Stimulated activated CD8-positive, alpha-beta memory T cell treated with anti-CD3 and anti-CD28 coated beads, Interleukin-15, amount 100 ng/mL, for 4 hours (primary cell): ENCODE measurements at places on chromosomes 5 and 9.

DNA sequence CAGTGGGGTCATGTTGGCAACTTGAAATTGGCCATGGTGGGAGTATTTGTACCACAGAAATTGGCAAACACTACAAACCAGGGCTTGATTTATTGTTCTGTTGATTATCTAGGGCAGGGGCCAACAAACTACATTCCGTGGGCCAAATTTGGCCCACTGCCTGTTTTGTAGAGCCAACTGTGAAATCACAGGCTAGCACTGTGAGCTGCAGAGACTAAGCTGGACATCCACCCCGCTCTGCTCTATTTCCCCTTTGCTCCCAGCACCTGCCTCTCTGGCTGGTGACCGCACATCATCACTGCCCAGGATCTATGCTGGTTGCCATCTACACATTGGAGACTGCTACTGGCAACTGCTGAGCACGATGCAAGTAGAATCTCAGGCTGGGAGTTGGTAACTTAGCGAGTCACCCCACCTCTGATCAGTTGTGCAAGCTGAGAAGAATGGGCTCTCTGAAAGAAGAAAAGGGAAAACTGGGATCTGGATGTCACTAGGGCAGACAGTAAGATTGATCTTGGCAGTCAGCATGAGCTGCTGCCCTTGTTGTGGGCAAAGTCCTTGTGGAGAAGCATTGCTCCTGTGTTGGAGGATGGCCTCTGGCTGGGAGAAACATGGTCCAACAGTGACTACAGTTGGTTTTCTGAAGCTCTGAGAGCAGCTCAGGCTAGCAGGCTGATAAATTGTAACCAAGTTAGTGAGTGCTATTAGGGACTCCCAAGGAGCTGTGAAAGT lies 144.7 kb upstream of the RAD23B start:
- DNase-seq, result no peak

DNA sequence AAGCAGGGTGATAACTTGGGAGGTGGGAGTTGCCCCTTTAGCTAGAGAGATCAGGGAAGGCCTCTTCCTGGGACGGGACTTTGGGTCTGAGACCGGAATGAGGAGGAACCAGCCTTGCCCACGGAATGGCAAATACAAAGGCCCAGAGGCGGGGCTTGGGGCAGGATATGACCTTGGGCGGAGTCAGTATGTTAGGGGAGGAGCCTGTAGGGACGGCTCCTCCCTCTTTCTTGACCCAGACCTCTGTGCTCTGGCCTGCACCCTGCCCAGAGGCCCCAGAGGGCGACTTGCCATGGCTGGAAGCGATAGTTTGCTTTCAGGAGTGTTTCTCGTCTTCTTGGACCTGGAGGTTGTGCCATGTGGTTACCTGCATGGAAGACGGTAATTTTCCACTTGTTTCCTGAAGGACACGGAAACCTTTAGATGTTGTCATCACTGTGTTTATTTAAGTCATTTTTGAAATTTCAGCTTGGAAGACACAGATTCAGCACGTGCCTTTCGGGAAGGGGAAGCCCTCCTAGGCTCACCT lies 85.6 kb downstream of the DAB2IP start:
- no peak for DNase-seq

DNA sequence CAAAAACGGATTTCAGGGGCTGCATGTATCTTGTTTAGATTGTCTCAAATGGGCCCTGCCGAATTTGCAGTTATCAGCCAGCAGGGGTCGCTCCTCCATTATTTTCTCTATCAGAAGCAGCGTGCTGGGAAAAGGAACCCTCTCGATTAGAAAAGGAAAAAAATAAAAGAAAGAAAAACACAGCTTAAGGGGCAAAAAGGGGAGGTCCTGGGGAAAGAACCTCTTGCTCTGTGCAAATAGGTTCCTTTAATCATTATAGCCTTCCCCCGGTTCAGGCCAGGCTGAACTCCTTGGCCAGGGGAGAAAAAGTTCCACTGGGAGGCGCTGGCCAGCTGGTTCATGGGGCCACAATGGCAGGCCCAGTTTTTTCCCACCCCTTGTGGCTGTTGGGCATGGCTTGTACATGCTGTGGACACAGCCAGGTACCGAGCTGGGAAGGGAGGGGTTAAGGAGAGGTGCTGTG lies 25.0 kb upstream of the CAPSL start:
- no peak for DNase-seq

- DNase-seq, result no peak
Observed at GRCh38 chr9:77816641-77817341, 168.7 kb upstream of the GNA14 start.

- no peak for DNase-seq
Observed at GRCh38 chr5:131505237-131505908, 129.7 kb downstream of the RAPGEF6 start.

GRCh38 chr9:133426011-133426410 lies 3.8 kb downstream of the ADAMTS13 start:
- DNase-seq, result no peak

GRCh38 chr5:172943283-172943841 lies 15.9 kb upstream of the RPL26L1 start:
- no peak for DNase-seq

GRCh38 chr5:55110217-55110616 lies 7.8 kb downstream of the GZMA start:
- no peak for DNase-seq

DNA sequence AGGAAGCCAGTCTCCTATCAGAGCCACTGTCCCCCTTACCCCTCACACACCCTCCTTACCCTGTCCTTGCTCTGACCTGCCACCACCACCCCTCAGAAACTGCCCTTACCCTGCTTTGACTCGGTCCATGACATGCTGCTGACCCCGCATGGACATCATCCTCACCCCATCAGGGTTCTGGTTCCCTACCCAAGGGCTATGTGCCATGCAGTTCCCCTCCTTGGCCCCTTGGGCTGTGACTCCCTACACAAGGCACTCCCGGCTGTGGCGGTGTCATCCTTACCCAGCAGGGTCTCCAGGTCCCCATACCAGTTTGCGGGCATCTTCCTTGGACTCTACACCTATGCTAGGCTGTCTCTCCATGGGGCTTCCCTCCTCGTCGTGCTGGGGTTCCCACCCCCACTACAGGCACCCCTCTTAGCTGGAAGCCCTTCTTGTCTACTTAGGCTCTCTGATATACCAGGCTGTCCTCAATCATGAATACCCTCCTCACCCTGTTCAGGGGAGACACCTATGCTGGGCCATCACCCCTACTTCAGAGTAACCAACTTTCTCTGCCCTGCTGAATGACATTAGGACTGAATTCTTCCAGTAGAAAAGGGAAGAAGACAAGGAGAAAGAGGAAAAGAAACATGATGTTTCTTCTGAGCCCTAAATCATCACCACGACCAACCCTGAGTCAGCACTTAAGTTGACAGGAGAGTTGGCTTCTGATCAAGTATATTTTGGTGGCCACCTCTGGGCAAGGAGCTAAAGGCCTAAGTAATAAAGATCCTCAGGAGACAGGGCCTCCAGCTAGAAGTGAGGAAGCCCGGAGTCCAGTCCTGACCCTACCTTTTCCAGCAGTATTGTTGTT lies 115.2 kb downstream of the GCNT1 start:
- no peak for DNase-seq

DNA sequence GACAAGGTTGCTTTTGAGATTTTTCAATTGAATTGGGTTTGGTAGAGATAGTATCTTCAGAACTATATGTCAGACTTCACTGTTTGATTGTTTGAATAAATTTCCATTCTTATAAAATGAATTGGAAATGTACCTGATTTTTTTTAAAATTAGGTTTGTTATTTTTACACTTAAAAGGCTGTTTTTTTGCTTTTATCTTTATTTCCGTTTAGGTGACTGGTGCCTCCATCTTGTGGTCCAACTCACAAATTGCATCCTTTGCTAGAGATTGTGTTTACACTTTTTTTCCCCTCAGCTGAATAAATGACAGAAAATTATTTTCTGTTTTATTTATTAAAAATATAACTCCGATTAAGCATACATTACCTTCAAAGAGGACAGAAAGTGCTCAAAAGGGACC lies 15.6 kb downstream of the NDUFAF2 start:
- DNase-seq, result no peak

DNA sequence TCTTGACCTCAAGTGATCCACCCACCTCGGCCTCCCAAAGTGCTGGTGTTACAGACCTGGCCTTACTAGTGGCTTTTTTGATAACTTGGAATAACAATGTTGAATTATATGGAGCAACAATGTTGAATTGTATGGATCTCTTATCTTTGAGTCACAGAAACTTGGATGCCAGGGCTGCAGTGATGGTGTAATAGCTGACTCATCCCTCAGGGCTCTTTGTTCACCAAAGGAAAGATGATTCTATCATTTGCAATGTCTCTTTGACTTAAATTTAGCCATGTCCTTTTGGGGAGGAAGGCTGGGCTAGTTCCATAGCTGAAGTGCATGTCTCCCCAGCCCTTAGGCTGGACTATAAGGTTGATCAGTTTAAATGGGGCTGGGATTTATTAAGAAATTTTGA lies 172.3 kb downstream of the PDZD2 start:
- DNase-seq, result no peak

- DNase-seq, result no peak
Observed at GRCh38 chr9:83981126-83981871, 694 bp downstream of the RMI1 start.

DNA sequence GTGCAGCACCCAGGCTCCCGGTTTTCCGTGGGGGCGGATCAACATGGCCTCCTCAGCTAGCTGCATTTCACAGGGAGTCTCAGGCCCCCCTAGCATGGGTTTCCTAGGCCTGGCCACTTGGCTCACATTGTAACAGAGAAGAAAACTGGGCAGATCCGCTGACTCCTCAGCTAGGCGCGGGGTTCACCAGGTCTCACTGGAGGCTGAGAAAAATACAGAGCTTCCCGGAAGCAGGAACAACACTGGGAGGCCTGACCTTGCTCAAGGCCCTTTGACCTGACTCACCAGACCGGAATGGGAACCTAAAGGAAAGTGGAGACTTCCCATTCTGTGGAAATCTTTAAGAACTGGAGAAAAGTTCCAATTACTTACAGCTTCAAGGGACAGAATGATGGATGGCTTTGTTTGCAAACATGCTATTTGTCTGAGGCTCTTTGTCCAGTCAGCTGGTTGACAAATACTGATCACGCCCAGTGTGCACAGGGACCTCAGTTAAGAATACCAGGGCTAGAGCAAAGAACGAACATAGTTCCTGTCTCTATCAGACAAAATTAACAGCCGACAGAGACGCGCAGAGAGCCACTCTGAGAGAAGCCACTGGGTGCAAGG lies 88.7 kb upstream of the LRRTM2 start:
- no peak for DNase-seq

GRCh38 chr9:137302118-137302448 lies at the start of gene NRARP:
NRARP (minus strand) TSS chr9:137302271; CDS start chr9:137301928, 343 bp downstream.
- DNase-seq, result peak; percentile 85

- no peak for DNase-seq
Observed at GRCh38 chr5:143341807-143342570, 61.5 kb downstream of the NR3C1 start.

DNA sequence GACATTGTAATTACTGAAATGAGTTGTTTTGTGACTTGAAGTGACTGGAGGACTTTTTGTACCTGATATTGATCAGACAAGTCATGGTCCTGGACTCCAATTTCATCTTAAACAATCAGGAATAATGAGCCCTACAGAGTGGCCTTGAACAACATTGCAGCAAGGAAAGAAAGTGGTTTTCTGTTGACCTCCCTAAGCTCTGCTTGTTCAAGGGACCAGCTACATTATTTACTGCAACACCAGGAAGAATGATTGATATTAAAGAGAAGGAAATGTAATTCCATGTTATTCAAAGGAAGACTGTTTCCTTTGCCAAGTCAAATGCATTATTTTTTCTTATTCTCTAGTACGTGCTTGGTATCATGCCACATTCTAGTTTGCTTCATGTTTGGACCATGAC lies 22.6 kb downstream of the ENTREP1 start:
- DNase-seq, result no peak

GRCh38 chr5:35038891-35039290 lies 8.9 kb downstream of the AGXT2 start:
- DNase-seq, result no peak

DNA sequence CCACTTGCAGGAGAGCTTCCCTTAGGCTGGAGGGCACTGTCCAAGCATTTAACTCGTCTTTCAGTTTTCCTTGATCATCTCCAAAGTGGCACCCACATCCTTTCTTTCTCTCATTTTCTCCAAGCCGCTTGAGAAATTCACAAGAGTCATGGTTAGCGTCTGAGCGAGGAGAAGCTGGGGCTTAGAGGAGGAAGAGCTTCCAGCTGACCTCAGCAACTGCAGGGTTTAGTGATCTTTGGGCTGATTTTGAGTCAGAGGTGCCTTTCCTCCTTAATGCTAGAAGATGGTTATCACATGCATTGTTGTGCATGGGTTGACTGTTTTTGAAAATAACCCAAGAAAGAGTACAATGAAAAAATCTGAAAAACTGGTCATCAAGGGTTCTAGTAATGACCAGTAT lies 134.7 kb downstream of the GADD45G start:
- no peak for DNase-seq

GRCh38 chr5:177462021-177462670 lies 11.3 kb downstream of the DBN1 start:
- no peak for DNase-seq

DNA sequence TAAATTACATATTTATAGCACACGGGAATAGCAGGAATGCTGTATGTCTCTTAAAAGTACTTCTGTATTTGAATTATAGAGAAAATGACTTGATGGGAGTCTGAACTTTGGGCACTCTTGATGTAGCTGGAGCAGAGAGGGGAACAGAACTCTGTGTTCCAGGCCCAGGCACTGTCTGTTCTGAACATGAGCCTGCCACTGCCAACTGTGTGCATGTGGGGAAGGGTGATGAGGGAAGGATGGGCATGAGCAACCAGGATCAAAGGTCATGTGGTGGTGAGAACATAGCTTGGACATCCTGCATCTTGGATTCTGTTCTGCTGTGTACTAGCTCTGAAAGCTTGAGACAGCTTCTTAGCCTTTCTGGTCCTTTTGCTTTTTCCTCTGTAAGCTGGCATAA lies 16.4 kb upstream of the ZBED3 start:
- DNase-seq, result no peak

DNA sequence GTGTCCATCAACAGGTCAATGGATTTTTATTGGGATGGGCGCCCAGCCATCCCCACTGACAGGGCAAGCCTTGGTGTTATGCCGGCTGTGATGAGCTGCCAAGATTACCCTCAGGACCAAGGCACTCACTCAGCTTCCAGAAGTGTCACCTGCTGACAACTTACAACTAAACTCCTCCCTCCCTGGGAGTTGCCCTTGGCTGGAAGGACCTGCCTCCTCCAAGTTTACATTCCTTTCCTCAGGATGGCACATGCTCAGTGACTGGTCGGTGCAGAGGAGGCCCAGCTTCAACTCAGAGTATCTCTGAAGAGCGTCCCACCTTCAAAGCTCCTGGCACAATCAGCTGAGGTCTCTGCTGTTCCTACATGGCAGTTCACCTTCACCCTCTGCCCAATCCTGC lies 52.5 kb upstream of the ZBTB43 start:
- DNase-seq, result no peak

- no peak for DNase-seq
Observed at GRCh38 chr5:104139840-104140239, 577.3 kb upstream of the NUDT12 start.
